ENCODE measurements at places on chromosomes 2 and 18.
A peak's percentile ranks its signal among the peaks of the same experiment; 100 is the strongest.

DNA sequence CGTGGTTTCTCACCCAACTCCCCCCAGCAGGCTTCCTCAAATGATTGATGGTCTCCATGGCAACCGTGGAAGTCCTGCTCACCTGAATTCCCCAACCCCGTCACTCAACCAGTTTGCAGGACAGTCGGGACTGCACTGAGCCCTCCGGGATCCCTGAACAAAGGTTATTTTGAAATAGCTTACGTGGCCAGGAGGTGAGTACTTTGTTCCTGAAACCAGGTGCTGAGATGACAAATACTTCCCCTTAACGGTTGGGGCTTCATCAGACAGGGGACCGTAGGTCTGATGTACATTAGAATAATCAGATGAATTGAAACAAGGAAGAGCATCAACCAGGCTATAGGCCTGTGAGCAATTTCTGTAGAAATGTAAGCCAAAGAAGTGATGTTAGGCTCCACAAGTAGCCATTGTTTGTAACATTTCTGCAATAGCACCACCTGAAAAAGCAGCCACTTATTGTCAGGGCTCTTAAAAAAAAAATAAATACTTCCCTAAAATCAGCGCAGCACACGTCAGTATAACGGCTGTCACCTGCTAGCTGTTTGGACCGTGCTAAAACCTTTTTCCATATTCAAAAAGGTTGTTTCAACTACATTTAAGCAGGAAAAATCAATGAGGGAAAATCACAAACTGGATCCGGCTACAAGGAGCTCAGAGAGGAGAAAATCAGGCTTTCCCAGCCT is 206.4 kb upstream of the ID2 start:
- no peak for DNase-seq

DNA sequence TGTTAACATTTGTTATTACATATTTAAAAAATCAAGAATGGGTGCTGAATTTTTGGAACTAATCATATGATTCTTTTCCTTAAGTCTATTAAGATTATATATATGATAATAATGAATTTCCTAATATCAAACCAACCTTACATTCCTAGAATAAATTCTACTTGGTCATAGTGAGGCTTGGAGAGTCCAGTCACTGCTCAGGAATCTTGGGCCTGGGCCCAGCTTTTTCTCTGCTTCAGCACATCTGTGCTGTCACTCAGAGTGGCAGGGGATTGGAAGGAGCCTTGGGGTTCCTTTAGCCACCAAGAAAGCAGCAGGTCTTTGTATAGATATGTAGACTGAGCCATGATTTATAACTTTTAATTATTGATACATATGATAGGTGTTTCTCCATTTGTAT is 19.9 kb upstream of the ZAP70 start:
- no peak for DNase-seq

DNA sequence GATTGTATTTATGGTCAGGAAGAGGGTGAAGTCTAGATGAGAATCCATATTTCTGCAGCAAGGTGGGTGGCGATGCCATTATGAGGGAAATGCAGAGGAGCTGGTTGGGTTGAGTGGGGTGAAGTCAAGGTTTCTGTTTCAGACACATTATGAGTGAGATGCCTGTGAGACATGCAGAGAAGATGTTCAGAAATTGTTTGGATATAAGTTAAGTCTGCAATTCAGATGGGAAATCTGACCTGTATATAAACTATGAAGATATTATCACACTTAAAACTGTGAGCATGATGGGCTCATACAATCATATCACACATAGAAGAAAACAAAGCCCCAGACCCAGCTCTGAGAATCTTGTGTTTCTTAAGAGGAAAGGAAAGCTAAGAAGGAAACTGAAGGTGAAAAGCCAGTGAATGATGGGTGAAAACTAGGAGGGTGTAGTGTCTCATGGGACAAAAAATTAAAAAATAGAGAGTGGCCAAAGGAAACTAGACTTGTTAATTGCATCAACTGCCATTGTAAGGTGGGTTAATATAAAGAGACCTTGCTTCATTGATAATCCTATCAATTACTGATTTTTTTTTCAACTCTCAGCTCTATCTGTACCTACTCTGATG is 14.2 kb downstream of the GALNT5 start:
- no peak for DNase-seq

DNA sequence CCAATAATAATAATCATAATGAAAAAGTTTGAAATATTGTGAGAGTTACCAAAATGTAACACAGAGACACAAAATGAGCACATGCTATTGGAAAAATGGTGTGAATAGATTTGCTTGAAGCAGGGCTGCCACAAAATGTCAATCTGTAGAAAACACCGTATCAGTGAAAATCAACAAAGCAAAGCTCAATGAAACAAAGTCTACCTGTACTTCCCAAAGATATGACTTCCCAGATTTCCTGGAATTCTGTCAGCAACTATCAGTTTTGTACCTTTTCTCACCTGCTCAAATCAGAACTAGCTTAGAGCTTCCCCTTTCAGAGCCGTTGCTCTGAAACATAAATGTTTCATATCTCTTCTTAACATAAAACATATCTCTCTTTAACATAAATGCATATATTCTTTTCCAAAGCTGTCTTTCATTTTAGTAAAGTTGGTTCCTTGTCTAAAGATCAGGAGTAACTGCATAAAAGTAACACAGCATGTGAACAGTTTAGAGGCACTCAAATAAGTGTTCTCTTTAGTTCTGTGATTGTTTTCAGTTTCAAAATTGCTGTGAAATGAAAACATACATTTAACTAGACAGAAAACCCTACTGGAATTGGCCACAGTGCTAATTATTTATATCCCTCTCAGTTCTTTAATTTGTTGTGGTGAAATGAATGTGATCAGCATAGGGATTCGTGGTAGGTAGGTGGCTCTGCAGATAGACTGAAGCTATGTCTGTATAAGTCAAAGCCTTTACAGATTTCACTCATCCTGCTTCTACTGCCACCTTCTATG is 262.5 kb downstream of the KCNJ3 start:
- DNase-seq: no peak

DNA sequence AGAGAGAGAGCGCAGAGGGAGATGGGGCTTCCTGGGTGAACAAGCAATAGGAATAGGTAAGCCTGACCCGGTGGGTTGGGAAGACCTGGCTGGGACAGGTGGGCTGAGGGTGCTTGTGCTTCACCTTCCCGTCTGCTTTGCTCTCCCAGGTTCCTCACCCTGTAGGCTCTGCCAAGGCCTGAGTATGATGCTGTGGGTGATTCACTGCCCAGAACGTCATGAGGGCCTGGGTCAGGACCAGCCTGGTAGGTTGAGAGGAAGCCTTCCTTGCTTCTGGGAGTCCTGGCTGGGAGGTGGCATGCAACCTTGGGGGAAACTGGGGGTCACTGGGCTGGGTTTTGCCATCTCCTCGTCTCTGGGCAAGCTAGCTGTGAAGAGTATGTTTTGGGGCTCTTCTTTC is 220.2 kb upstream of the APCDD1 start:
- no peak for DNase-seq

DNA sequence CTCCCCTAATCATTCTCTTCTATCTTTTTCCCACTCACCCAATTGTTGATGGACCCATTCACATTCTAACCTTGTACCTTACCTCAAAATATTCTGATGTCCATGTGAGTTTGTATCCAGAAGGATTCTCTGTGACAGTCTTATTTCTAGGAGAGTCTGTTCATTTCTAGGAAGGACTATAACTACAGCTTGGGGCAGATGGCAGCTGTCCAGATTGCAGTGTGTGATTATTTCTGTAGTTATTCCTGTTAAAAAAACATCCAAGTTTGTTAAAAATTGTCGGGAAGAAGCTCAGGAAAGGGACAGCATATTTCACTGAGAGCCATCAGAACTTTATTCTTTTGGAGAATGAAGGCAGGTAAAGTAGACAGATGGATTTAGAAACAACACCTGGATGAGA is 142.6 kb downstream of the RAPGEF4 start:
- no peak for DNase-seq

DNA sequence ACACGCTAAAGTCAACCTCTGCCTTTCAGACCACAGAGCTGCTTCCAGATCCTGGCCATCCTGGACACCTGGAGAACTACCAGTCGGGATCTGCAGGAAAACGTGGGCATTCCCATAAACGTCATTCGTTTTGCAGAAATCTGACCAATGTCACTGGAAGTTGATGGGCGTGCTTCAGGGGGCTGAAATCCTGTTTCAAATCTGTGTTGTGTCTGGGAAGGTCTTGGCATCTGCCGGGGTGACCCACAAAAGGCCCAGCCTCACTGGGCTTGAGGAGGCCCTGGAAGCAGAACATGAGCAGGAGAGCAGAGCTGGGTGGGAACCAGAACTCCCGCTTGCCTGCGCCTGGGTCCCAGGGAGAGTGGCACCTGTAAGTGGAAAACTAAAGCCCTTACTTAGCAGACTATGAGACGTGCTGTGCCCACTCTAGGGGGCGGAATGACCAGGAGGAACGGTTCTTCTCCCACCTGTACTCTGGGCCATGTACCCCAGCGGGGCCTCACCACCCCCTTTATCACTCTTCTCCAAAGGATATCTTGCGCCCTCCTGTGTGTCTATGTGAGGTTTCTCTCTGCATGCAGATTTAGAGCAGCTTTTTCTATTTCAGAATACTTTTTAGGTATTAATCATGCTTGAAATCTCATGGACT is 200.9 kb downstream of the FAM210A start:
- no peak for DNase-seq

DNA sequence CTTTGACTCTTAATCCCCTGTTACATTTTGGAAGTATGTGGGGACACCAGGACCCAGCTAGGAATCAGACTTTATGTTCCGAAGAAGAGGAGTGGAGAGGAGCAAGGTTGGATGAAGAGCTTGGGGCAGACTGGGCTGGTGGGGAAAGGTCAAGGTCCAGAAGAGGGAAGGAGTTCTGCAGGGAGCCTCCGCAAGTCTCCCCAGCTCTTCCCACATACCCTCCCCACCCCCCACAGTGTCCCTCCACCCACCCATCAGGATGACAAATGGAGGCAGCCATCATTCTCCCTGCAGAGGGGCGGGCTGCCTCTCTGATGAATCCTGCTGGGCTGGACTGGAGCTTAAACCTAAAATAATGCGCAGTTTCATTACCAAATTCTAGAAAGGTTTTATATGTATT is 77.2 kb downstream of the ACKR3 start:
- DNase-seq: no peak

DNA sequence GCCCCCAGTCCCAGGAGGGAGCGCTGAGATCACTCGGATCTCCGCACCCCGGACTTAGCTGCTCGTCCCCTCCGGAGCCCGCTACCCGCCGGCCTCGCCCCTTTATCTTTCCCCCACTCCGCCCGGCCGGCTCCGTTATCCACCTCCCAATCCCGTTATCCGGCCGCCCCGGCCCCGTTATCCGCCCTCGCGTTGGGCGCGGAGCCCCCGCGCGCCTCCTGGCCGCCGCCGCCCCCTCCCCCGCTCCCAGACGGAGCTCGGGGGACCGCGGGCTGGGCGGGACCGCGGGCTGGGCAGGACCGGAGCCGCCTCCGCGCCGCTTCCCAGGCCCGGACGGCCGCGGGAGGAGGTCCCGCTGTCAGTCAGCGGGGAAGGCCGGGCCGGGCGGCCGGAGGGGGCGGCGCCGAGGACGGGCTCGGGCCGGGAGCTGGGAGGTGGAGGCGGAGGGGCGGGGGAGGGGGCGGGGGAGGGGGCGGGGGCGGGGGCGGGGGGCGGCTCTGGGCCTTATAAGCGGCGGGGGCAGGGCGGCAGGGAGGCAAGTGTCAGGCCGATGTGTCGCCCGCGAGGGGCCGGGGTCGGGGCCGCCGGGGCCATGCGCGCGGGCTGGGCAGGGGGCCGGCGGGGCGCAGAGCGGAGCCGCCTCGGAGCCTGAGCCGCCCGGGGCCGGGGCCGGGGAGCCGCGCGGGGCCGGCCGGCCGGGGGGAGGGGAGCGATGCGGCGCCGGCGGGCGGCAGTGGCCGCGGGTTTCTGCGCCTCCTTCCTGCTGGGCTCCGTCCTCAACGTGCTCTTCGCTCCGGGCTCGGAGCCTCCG is at the start of gene PKDCC:
Gene PKDCC, plus strand, starts transcription at position 534 of the 811 bp plus-strand sequence. Its CDS starts 179 bp downstream, at position 713.
- peak; percentile 6 for DNase-seq

DNA sequence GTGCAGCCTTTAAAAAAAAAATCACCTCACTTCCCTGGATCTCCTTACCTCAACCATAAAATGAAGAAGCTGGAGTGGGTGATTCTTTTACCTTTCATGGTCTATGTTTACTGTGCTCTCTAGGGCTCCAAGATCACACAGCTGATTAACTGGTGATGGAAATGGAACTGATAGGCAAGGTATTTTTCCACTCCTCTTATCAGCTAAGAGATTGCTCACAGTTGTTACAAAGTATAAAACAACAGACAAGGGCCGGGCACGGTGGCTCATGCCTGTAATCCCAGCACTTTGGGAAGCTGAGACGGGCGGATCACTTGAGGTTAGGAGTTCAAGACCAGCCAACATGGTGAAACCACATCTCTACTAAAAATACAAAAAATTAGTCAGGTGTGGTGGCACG is 14.5 kb downstream of the RPS27A start:
- DNase-seq: no peak

GRCh38 chr2:206990360-206990759 is 51.0 kb downstream of the CPO start:
- no peak for DNase-seq

- DNase-seq: no peak
Observed at GRCh38 chr2:16005816-16006536, 65.6 kb downstream of the MYCN start.

DNA sequence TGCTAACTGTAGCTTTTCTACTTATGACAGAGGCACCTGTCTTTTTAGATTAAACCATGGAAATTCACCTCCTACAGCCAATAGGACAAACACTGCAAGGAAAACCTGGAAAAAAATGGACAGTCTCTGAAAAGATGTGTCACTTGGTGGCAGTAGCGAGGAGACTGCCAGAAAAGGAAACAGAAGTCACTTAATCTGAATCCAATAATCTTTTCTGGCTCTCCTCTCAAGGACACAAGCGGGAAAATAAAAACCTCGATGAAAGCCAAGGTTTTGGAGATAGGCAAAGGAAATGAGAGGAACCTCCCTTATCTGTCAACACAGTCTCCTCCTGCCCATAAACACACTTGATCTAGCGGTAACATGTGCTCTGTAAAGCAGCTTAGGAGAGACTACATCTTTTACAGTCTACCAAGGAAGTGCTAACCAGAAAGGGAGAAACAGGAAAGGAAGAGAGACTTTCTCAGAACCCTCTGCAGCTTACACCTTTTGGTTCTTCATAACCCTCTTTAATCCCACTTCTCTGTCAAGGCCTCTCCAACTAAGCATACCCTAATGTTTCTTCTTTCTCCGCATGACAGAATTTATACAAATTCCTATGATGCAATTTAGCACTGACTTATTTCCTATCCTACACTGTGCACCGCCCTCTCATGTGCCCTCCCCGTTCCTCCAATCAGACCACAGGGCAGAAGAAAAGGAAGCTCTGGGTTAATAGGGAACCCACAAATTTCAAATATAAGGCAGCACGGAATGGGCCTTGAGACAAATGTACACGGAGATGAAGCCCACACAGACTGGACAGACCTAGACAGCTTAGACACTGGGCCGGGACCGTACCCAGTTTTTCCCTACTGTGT is 52.8 kb downstream of the CLASP1 start:
- DNase-seq: no peak

DNA sequence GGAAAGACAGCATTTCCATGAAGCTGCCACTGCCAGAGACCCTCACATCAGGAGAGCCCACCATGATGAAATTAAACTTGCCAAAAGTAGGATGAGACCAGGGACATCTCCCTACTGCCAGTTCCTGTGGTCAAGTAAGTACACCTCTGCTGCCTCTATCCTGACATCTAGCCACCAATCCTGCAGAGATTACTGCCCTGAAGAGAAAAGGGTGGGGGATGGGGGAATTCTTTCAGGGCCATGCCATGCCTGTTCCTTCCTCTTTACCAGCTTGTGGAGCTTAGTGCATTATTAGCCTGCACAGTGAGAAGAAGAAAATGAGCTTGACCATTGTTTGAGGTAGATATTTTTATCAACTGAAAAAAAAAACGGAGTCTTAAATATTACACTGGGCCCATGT is 397.2 kb upstream of the CDH2 start:
- no peak for DNase-seq

Data from stimulated activated CD8-positive, alpha-beta memory T cell treated with anti-CD3 and anti-CD28 coated beads, Interleukin-7, amount 100 ng/mL, for 48 hours (primary cell).